ENCODE measurements at places on chromosomes 2 and 18. TPM values are rescaled to one million over a fixed set of nuclear protein-coding genes. Genes with fewer than 3 reads are reported as not detected.

KCNJ3 gene
- total RNA-seq: not detected

AAMP gene
- total RNA-seq: 127 TPM

KCNS3 gene
- total RNA-seq: 7.0 TPM

GKN2 gene
- total RNA-seq: 0.22 TPM

PDE1A gene
- total RNA-seq: not detected

UNC80 gene
- total RNA-seq: not detected

PLA2R1 gene
- total RNA-seq: 1.8 TPM

CMPK2 gene
- total RNA-seq: 0.22 TPM

CCDC74A gene
- total RNA-seq: 5.9 TPM

ANKRD29 gene
- total RNA-seq: 0.22 TPM

FRZB gene
- total RNA-seq: 0.14 TPM

C2orf15 gene
- not detected for total RNA-seq

TUBB8B gene
- total RNA-seq: not detected

PPP1R7 gene
- 54.7 TPM for total RNA-seq

ERICH2 gene
- not detected for total RNA-seq
